ENCODE measurements at places on chromosomes 12 and 14.
A peak's percentile ranks its signal among the peaks of the same experiment; 100 is the strongest.

DNA sequence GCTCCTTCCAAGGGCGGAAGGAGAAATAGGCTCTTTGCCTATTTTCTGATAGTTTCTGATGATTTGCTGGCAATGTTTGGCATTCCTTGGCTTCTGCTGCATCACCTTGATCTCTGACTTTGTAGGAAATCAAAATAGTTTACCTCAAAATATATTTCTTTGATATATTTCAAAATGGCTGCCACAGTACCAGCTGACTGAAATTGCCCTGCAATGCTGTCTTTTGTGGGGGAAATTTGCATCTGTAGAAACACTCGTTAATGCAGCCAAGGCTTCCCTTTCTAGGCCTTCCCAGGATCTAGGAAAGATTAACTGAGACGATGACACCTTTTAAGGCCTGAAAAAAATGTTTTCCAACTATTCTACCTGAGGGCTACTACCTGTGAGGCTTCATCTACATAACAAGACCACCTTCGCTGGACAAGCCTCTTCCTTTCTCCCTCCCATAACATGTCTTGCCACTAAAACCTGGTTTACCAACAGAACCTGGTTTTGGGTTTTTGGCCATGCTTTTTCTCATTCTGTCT is 212.8 kb upstream of the SSTR1 start:
- no peak for DNase-seq

GRCh38 chr14:89209558-89209957 is 207.5 kb downstream of the FOXN3 start:
- DNase-seq = no peak

DNA sequence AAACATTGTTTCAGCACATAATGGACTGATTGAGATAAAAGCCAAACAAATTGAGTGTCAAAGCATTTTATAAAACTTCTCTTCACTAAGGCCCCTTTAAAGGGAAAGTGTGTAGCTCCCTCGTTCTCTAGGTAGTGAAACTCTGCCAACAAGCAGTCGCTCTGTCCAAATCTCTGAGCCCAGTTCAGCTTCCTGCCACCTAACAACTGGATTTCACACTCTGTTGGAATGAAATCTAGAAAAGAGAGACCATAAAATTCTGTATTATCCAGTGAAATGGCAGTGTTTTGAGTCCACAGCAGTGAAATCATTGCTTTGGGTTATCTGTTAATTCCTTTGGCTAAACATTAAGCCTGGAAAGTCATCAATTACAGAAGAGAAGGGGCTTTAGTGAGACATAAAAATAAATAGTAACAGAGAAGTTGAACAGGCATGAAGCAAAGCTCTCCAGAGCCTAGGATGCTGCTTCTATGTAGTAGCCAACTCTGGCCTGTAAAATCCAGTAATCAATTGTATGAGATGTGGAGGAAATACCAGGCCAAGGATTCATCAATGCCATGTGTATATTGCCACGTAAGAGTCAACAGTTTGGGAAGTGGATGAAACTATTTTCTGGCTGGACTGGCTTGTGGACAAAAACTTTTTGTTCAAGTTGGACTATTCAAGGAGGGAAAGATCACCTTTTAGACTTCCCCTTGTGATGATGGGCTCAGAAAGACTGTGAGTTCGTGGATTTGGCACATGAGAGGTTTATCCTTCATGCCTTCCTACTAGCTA is 122.5 kb downstream of the WIF1 start:
- DNase-seq = no peak

DNA sequence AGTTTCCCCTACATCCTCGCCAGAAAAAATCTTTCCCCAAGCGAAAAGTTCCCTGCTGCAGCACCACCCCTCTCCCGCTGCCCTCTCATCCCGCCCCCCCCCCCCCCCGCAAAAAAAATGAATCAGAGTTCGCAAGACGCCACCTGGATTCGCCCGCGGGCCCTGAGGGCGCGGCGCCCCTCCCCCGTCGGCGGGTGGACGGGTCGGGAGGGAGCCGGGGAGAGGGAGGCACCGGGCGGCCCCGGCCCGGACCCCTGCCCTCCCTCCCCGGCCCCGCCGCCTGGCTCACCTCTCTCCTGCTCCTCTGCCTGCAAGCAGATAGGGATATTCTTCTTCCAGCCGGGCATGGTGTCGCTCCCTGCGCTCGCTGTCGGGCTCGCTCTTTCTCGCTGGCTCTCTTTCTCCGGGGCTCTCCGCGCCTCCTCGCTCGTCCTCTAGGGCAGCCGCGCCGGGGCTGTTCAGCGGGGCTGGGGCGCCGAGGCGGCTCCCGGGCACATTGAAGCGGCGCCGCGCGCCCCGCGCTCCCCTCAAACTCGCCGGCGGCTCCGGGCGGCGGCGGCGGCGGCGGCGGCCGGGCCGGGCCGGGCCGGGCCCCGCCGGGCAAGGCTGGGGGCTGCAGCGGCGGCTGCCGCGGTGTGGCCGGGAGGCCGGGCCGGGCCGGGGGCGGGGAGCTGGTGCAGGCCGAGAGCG is 200.3 kb upstream of the CAND1 start:
- peak; percentile 54 for DNase-seq

DNA sequence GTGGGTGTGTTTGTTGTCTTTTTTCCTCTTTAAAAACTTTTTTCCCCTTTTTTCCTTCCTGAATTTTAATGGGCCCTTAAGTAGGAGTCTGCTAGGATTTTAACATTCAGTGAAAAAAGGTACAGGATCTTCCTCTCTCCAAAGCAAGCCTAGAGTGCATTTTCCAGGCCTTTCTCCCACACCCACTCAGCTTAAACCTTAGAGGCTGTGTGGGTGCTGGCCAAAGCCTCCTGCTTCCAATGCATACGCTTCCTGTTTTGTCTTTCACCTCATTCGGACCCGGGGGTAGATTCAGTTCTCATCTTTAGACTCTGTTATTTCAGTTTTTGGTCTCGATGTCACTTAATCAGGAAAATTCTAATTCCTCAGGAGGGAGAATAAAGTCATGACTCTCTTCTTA is 51.2 kb downstream of the TMEM30B start:
- no peak for DNase-seq

DNA sequence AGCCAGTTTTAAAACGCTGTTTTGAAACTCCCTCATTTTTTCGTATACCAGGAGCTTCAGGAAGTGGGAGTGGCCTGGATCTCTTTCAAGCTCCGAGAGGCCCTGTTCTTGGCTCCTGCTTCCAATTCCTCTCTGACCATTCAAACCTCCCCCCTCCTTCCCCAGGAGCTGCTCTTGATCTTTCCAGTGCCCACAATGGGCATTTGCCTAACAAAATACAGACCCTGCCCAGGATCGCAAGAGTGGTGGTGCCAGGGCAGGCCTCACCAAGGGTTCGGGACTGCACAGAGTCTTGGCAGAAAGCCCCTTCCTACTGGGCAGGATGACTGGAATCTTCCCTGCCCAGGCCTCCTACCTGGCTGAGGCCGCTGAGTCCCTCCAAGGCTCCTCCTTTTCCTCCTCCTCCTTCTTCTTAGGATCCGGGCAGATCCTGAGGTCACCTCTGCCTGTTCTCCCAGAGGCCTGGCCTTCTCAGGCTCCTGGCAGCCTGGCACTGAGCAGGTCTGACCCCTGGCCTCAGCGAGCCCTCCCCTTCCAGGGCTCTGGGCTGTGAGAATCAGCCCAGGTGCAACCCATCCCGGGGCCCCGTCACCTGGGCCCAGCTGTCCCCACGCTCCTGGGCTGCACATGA is 46.9 kb upstream of the NOS1 start:
- DNase-seq = no peak

DNA sequence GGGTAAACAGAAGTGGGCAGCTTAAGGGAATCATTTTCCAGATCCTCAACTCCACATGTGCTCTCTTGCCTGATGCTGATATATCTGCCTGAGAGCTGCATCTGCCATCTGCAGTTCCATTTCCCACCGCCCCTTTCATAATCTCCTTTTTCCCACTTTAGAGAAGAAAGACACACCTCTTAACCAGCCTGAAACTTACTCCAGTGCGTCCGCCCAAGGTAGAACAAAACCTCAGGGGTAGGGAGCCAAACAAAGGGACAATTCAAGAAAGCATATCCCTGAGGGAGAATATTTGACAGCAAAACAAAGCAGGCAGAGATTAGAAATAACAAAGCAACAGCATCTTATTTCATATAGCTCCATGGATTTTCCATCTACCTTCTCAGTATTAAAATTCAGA is 4.3 kb downstream of the MDM1 start:
- no peak for DNase-seq

DNA sequence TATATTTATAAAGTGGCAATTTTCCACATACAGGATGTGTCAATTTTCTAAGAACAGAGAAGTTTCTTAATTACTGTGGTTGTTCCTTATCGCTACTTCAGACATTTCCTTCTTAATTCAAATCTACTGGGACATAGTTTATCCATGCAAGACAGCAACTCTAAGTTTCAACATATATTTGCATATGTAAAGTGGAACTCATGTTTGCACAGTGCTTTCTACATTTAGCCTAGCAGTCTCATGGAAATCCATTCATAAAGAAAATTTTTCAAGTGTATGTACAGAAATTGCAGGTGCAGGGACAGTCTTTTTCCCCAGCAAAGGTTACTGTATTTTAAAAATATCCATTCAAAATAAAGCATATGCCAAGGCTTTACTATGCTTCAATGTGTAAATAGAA is 956.7 kb upstream of the SEL1L start:
- no peak for DNase-seq

- DNase-seq = no peak
Observed at GRCh38 chr12:34388636-34389377, 366.5 kb downstream of the ALG10 start.

GRCh38 chr14:32559590-32559989 is 230.5 kb downstream of the AKAP6 start:
- no peak for DNase-seq

DNA sequence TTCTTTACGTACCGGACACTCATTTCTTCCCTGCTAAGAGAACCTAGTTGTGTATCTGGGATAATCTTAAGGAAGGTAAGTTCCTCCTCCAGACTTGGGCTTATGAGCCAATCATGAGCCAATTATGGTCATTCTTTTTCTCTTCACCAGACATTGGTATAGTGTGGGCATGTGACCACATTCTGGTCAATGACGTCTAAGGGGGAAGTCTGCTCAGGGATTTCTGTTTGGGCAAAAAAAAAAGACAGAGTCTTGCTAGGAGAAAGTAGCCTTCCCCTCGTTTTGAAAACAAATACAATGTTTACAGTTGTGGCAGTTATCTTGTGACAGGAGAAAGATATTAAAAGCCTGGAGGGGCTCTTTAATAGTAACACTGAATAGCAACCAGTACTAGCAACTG is 20.1 kb upstream of the PLXNC1 start:
- no peak for DNase-seq

DNA sequence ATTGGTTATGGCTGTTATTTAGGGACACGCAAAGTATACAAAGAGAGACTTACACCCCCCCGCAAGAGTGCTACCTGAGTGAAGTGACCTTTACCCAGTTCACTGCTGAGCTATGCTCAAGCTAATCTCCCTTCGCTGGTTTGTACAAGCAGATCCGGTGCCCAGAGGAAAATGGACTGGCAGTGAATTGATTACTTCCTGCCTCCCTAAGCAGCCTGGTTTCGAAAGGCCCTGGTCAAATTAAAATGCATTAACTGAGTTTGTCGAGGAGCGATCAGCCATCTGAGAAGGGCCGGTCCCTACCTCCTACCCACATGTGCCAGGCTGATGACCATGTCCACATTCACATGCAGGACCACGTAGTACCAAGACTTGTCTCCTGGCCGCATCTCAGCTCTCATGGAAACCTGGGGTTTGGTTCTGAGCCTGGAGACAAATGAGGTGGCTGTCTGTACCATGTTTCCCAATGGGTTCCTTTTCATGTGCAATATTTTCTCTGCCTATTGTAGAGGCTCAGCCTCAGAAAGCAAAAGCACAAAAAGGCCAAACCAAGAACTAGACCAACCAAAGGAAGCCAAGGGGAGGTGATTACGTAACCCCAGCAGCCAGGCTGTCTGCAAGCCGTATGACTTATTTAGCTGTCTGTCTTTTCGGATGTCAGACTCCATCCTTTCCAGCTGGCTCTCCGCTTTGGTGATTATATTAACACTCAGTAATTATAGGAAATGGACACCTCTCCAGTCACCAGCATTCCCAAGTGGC is 284.7 kb upstream of the PWP1 start:
- peak; percentile 44 for DNase-seq

DNA sequence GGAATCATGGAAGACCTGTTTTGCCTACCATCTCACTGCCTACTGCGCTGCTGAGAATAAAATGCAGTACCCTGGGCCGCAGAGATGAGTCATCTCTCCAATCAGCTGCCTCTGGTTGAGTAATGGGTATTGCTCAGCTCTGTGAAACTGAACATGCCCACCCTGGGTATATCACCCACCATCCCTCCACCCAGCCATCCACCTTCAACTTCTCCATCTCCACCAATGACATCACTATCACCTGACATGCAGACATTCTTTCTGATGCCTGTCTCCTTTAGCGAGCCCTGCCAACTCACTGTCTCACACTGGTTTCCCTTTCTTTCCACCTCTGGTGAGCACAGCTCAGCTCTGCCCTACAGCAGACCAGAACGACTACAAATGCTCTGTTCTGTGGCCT is 33.6 kb downstream of the E2F7 start:
- DNase-seq = no peak

Data from stimulated activated naive CD8-positive, alpha-beta T cell treated with anti-CD3 and anti-CD28 coated beads, Interleukin-15, amount 100 ng/mL, for 72 hours (primary cell).